ENCODE measurements at places on chromosomes 7 and 10.

DNA sequence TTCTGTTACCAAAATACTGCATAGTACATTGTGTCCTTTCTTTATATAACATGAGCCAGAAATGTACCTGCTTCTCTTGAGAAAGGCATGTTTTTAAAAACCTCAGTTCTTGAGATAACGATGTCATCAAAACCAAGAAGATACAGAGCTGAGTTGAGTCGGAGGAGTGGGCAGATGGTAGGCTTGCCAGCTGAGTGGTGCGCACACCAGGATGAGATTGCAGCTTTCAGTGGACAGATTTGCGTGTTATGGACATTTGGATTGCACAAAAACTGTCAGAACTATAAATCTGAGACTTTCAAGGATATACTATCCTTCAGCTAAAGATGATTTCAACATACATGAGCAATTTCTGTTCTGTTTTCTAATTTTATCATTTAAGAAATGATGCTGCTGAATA lies 25.0 kb downstream of the PRKAR2B start:
- no peak for DNase-seq

DNA sequence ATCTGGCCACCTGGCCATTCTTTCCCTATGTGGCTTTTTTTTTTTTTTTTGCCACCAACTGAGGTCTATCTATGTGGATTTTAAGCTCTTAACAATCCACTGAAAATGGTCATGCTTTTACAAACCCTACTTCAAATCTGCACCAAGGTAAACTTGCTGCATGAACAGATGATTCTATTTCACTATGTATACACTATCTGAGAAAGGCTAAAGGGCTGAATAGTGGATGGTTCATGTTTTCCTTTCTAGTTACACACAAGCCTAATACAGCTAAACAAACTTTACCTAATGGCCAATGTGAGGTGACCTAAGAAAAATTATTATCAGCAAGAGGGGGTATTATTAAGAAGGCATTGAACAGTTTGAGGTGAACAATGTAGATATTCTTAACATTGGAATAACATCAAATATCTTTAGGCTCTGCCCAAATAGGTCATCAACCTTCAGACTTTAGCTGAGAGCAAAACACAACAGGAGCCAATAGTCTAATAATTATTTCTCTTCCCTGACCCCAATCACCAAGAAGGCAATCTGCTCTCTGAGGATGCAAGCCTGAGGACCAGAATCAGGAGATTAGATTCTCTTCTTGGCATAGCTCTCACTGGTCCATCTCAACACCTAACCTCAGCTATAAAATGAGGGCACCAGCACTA lies 160.1 kb downstream of the CPEB3 start:
- no peak for DNase-seq

GRCh38 chr7:72446131-72446530 lies 34.0 kb upstream of the CALN1 start:
- no peak for DNase-seq

DNA sequence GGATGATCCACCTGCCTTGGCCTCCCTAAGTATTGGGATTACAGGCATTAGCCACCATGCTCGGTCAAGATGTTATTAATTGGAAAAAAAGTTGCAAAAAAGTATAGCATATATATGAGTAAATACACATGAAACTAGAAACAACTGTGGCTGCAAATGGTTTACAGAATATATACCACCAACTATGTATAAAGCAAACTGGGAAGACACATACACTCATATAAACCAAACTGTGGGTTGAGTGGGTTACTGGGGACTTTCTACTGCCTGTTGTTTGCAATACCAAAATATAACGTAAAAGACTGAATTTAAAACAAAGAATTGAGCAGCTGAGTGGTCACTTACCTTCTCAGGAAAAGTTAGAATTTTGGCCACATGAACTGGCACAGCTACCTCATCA lies 8.1 kb downstream of the POLR3A start:
- no peak for DNase-seq

GRCh38 chr10:69469976-69470375 lies 18.7 kb downstream of the TSPAN15 start:
- no peak for DNase-seq

GRCh38 chr7:28346256-28346655 lies 66.1 kb upstream of the CREB5 start:
- DNase-seq, result no peak

DNA sequence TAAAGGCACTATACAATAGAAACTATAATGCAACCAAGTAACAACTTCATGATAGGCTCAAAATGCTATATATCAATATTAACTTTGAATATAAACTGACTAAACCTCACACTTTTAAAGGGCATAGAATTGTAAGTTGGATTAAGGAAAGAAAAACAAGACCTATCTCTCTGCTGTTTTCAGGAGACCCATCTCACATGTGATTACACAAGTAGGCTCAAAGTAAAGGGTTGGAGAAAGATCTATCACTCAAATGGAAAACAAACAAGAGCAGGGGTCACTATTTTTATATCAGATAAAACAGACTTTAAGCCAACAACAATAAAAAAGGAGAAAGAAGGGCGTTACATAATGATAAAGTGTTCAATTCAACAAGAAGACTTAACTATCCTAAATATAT lies 155.5 kb downstream of the CDK14 start:
- DNase-seq, result no peak

DNA sequence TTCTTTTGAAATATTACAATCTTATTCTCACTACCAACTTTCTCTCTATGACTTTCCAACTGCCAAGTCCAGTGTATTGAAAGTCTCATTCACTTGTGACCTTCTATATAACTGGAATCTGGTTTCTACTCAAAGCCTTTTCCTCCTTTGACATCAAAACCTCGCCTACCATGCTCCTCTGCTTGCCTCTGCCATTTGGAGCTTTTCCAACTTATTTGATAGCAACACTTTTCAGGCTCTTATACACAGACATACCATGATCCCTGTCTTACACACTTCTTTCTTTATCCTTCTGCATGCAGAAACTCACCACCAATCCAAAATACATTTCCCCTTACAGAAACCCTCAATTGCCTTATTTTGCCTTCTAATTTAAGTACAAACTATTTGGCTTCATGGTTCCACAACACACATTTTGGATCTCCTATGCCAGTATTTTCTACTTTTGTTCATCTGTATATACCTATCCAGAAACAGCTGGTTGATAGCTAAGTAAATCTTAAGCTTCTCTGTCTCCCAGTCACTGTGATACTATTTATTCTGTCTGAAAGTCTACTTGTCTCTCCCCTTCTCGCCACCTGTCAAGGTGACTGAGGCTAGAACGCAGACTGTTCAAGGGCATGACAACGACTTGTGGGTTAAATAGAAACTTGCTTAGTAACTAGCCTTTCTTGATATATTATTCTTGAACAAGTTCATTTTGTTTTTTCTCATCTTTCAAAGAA lies 22.4 kb downstream of the GNG11 start:
- DNase-seq, result no peak

- no peak for DNase-seq
Observed at GRCh38 chr10:6069081-6069931, 7.1 kb upstream of the IL2RA start.

- no peak for DNase-seq
Observed at GRCh38 chr10:116247691-116248090, 25.3 kb downstream of the GFRA1 start.

- DNase-seq, result no peak
Observed at GRCh38 chr10:24381235-24382010, 172.5 kb downstream of the KIAA1217 start.

- no peak for DNase-seq
Observed at GRCh38 chr10:110962443-110962842, 43.0 kb downstream of the SHOC2 start.

DNA sequence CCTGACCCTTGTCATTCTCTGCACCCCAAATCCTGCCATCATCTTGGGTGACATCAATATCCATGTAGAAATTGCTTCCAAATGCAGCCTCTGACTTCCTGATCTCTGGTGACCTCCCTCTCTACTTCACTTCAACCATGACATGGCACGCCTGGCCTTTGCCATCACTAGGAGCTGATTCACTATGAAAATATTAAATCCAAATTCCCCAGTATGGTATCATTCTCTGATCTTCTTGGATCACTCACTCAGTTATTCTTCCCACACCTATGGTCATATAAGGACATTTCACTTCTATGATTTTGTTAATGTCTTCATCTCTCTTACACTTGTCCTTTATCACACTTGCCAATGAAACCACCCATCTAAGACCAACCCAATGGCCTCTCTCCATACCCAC lies 73.7 kb upstream of the ODAD2 start:
- no peak for DNase-seq

DNA sequence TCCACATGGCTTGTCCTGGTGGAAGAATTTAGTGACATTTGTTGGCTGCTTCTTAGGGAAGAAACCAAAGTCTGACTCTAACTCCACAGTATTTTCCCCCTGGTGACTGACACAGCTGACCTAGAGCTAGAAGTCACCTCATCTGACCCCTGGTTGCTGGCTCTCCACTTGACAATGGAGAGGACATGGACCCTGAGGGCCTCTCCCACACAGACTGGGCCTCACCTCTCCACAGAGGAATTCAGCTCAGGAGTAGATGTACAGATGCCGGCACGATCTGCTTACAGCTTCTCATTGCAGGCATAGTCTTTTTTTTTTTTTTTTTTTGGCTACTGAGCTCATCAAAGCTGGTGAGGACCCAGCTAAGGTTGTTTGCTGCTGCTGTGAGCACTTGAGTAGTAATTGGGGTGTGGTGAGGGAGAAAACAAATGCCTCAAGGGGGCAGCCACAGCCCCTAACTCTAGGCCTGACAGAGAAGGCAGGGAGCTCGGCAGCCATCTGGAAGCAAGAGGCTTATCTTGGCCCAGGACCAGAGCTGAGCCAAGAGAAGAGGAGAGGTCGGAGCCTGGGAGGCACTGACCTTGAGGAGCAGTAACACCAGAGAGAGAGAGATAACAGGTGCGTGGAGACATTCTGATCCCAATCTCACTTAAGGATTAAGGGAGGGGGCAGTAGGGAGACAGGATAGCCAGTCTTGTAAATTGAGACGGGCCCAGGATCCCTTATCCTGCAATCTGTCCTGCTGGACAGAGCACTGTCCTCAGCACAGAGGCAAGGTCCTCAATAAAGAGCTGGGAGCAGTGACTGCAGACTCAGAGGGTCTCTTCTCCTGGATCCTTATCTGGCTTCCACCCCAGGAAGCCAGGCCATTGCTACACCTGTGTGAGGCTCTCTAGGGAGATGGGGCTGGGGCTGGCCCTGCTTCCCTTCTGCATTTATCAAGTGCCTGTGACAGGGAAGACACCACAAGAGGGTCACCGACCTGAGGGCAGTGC lies 9.4 kb downstream of the PRSS58 start:
- DNase-seq, result no peak

- DNase-seq, result no peak
Observed at GRCh38 chr10:99537989-99538917, 5.5 kb downstream of the NKX2-3 start.

DNA sequence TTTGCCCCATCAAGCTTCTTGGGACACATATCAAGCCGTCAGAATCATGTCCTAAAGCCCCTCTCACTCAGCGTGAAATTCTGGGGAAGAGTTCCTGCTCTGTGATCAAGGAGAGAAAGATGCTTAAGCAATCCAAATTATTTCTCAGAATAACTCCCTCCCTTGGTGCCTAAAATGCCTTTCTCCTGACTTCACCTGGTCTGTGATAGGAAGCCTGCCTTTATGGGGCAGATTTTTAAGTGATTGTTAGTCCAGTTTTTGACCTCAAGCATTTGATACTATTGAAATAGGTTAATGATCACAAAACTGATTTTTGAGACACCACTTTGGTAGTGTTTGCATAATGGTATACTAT lies 76.4 kb upstream of the MAGI2 start:
- no peak for DNase-seq

- no peak for DNase-seq
Observed at GRCh38 chr7:26153823-26154783, 2.1 kb downstream of the NFE2L3 start.

Data from stimulated activated CD8-positive, alpha-beta memory T cell treated with anti-CD3 and anti-CD28 coated beads, Interleukin-4, amount 100 ng/mL, for 4 hours (primary cell).